Stimulated activated CD4-positive, alpha-beta T cell treated with anti-CD3 and anti-CD28 coated beads, Interleukin-1b, Interleukin-23, amount 100 ng/mL, for 24 hours (primary cell): ENCODE measurements at places on chromosomes 5 and 9.

DNA sequence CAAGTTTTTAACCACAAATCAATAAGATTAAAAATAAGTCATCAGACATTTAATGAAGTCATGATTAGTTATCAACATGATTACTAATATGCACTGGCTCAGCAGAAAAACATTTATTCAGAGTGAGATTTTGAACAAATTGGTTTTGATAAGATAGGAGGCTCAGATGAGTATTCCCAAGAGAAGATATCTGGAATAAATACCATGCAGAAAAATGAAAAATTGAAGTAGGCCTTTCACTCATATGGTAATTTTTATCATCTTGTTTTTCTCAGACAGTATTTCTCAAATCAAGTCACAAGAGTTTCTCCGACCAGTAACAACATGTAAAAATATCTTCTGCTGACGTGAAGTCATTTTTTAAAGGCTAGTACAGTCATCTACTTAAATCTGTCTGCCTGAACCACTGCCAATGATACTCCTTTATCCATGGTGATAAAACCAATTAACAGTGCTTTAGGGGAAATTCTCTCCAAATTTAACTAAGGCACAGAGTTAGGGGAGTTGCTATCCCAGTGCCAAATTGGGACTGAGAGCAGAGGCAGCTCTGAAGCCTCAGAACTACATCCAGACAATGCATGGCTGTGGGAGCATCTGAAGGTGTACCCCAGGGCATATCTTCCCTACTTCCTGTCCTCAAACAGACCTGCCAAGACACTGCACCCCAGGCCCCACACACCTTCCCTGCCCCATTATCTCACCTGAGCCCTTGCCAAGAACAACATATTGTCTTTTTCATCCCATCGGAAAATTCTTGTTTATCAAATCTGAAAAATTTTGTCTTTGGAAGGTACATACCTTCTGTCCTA, 105.5 kb upstream of the TSLP start:
- DNase-seq = no peak

GRCh38 chr5:64691291-64691690, 988 bp downstream of the SHISAL2B start:
- DNase-seq = no peak

DNA sequence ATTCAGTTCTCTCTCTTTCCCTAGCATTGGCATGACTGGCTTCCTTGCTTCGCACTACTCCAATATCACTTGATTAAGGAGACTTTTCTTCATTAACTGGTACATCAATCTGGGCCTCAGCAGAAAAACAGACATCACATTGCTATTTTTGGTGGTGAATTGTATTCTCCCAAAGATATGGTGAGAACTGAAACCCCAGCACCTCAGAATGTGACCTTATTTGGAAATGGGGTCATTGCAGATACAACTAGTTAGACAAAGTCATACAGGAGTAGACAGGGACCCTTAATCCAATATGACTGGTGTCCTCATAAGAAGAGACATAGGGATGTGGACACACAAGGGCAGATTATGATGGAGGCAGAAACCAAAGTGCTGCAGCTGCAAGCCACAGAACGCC, 7.5 kb upstream of the RAD23B start:
- DNase-seq = no peak

DNA sequence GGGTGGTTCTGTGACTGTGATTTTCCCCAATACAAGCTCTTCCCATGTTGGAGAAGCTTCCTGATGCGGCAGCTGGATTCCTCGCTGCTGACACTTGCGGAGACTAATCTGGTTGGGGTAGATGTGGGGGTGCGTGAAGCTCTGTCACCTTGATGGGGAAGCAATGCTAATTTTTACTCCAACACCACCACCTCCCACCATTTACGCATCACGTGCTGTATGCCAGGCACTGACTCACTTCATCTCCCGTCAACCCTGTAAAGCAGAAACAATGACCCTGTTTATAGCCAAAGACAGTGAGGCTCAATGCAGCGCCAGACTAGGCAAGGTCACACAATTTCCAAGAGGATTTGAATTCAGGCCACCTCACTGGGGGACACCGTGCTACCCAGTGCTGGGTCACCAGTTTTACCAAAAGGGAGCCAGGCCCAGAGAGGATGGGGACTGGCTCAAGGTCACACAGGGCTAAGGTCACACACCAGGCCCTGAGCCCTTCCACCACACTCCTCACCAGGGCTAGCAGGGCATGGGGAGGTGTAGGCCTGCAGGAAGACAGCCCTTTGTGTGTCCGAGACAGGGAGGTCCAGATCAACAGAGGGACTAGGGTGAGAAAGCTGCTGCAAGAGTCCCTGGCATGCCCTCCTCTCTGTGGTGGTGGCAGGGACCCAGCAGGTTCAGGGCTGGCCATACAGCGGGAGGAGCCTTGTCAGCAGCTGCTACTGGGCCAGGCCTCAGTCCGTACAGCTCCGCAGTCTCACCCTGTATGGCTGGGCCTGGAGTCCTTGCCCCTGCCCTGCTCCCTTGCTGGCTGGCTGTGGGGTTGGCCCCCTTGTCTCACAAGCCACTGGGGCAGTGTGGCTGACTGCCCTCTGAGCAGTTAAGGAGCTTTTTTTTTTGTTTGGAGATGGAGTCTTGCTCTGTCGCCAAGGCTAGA, 3.3 kb downstream of the STKLD1 start:
- no peak for DNase-seq

DNA sequence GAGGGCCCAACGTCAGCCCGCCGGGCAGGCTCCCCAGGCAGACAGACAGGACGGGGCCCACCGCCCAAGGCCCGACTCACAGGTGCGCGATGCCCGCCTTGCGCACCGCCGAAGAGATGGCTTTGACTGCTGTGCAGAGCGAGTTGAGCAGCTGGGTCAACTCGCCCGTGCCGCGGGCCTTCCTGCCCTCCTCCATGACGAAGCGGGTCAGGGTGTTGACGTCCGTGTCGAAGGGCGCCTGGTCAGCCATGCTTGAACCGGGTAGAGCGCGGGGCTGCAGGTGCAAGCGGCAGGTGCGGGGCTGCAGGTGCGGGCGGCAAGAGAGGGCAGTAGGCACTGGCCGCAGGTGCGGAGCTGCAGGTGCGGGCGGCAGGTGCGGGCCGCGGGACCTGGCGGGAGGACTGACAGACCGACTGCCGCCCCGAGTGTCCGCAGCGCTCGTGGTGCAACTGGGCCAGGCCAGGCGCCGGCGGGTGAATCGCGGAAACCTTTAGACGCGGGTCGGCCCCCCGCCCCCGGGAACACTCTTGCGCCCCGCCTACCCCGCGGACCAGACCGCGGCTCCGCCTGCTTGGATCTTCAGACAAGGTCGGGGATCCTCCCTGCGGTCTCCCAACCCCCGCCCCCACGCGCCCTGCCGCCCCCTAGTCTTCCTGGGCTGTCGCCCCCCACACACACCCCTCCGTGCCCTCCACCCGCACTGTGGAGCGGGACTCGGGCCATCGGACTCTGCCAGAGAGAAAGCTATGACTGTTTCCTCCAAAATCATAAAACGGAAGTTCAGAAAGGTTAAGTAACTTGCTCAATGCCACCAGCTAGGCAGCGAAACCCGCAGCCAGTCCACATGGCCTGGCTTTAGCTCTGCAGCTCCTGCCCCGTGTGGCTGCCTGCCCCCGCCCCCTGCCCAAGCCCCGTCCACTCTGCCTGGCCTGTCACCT, at the start of gene FBP1:
Gene FBP1, minus strand, starts transcription at position 458 of the 938 bp plus-strand sequence. Its CDS starts 208 bp downstream, at position 250.
- DNase-seq = peak; percentile 25

DNA sequence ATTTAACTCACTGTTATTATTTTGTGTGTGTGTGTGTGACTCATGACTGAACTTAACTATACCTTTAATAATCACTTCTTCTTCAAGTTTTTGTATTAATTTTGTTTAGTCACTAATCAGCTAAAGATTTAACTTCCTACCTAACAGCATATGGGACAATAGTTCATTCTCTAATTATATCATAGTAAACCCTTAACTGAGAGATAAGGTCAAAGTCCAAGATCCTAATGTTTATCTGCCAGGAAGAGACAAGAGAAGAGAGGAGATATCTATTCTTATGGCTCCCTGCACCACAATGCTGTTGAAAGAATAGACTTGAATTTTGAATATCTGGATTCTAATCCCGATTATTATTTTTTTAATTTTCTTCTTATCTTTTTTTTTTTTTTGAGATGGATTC, 28.1 kb downstream of the FREM1 start:
- DNase-seq = no peak

DNA sequence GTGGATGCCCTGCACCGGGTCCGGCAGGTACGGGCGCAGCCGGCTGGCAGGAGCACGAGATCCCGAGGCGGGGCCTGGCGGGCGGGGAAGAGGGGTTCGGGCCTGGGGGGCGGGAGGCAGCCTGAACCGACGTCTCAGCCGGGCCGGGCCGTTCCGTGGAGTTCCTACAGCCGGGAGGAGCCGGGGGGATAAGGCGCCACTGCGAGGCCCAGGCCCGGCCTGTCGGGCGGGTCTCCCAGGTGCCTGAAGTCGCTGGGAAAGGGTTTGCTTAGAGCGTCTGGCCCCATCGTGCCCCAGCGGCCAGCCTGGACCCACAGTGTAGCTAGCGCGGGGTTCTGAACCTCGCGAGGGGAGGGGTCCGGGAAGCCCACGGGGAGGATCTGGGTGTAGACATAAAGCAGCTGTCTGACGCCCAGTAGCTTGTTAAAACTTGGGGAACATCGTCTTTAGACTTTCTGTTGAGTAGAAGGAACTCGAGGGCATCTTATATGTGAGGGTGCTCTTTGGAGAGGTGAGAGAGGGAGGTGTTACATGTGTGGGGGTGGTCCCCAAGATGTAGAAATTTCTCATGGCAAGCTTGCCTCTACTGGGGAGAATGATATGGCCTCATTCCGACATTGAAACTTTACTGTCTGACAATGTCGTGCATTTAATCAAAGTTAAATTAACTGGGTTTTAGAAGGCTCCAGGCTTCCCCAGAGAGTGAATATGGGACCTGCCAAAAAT, 524 bp downstream of the FUBP3 start:
- no peak for DNase-seq

GRCh38 chr5:132193165-132193694, 34.4 kb downstream of the P4HA2 start:
- DNase-seq = no peak

DNA sequence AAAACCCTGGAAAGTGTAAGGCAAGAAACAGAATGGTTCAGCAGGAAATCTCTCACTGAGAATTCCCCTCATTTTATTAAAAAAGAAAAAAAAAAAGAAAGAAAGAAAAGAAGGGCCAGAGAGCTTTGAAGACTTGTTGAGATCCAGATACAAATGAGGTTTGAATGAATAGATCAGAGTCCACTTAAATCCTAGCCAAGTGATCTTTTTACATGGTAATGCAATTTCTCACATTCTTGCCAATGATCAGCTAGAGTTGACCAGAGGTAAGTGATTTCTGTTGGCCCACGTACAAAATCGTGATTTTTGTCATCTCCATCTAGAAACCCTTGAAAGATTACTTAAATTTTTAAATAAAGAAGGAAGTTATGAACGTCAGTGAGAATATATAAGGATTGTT, 261.5 kb upstream of the PCSK5 start:
- no peak for DNase-seq

DNA sequence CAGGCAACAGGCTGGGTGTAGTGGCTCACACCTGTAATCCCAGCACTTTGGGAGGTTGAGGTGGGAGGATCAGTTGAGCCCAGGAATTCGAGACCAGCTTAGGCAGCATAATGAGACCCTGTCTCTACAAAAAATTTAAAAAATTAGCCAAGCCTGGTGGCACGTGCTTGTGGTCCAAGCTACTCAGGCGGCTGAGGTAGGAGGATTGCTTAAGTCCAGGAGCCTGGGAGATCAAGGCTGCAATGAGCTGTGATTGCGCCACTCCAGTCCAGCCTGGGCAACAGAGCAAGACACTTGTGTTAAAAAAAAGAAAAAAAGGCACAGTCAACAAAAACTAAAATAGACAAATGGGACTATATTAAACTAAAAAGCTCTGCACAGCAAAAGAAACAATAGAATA, 29.3 kb downstream of the ATP6V0E1 start:
- DNase-seq = no peak

- no peak for DNase-seq
These were observed 200.7 kb upstream of the TBC1D2 start for GRCh38 chr9:98456156-98456613.

DNA sequence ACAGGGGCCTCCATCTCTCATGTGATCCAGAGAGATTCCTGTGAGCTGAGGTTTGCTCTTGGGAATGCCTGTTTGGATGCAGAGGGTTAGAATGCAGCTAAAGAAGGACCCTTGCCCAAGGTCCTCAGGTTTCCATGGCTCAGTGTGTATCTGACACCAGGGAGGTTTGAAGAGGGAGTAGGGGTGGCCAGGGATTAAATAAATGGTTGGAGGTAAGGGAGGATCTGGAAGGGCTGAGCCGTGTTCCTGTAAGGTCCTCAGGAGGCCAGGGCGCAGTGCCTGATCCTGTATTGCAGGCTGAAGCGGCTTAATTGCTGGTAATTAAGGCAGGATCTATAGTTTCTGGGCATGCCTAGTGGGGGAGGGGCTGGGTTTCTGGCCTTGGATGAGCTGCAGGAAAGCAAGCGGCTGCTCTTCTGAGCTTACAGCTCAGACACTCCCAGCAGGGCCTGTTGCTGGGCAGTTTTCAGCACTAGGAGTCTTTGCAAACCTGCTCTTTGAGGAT, 41.5 kb upstream of the MAP1B start:
- no peak for DNase-seq

- DNase-seq = no peak
These were observed 87.3 kb downstream of the CCDC171 start for GRCh38 chr9:15640121-15640520.

GRCh38 chr5:142982821-142983200, 212.6 kb downstream of the ARHGAP26 start:
- no peak for DNase-seq
